H9 (cell line): ENCODE measurements at places on chromosomes 5 and 9. TPM values are rescaled to one million over a fixed set of nuclear protein-coding genes. Genes with fewer than 3 reads are reported as not detected.
A peak's percentile ranks its signal among the peaks of the same experiment; 100 is the strongest.

DNA sequence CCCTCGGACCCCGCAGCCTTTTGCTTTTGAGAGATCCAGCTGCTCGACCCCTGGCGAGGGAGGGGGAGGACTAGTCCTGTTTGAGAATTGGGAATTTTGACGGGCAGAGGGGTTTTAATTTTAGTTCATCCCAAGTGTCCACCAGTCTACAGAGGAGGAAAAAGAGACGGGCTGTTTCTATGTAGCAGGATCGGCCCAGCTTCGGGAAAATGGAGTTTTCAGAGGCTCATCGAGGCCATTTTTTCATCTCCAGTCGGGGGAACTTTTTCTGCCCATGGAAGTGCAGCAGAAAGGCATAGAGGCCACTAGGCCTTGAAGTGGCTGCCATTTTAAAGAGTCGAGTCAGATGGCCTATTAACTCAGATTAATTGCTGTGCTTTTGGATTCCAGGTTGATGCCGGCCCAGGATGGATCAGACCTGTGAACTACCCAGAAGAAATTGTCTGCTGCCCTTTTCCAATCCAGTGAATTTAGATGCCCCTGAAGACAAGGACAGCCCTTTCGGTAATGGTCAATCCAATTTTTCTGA, 1.2 kb downstream of the NSD1 start:
- peaks cover 50% of the 10 kb centered on the region for H3K36me3 ChIP-seq
- H3K4me3 ChIP-seq = peak overlapping the region; percentile 82
- no peaks in the 10 kb centered on the region for H3K27me3 ChIP-seq
- H3K27ac ChIP-seq = no peak overlapping the region

The IL5 gene
- total RNA-seq = not detected in 2 replicates

The HSPB3 gene
- not detected in 2 replicates for total RNA-seq

- peaks cover 27% of the 10 kb centered on the region for H3K36me3 ChIP-seq
- no peaks in the 10 kb centered on the region for H3K27me3 ChIP-seq
- DNase-seq = no peak
- H3K4me3 ChIP-seq = no peak overlapping the region
- no peaks in the 10 kb centered on the region for H3K4me1 ChIP-seq
- no peak overlapping the region for H3K27ac ChIP-seq
These were observed 618.8 kb downstream of the HINT1 start for GRCh38 chr5:130546211-130546610.

GRCh38 chr9:89426384-89426961, 71.4 kb downstream of the SEMA4D start:
- H3K27me3 ChIP-seq = no peaks in the 10 kb centered on the region
- H3K4me1 ChIP-seq = peaks cover 4% of the 10 kb centered on the region; the same call in 1 of the 2 replicates
- H3K27ac ChIP-seq = no peak overlapping the region

- no peak overlapping the region for H3K4me3 ChIP-seq
- no peaks in the 10 kb centered on the region for H3K27me3 ChIP-seq
- H3K36me3 ChIP-seq = no peaks in the 10 kb centered on the region
- H3K4me1 ChIP-seq = no peaks in the 10 kb centered on the region
- H3K27ac ChIP-seq = no peak overlapping the region
These were observed 431.5 kb upstream of the EDIL3 start for GRCh38 chr5:84816160-84816559.

The FUBP3 gene
- total RNA-seq = 78.6 and 83.5 TPM in 2 replicates

The GFI1B gene
- not detected in 2 replicates for total RNA-seq

DNA sequence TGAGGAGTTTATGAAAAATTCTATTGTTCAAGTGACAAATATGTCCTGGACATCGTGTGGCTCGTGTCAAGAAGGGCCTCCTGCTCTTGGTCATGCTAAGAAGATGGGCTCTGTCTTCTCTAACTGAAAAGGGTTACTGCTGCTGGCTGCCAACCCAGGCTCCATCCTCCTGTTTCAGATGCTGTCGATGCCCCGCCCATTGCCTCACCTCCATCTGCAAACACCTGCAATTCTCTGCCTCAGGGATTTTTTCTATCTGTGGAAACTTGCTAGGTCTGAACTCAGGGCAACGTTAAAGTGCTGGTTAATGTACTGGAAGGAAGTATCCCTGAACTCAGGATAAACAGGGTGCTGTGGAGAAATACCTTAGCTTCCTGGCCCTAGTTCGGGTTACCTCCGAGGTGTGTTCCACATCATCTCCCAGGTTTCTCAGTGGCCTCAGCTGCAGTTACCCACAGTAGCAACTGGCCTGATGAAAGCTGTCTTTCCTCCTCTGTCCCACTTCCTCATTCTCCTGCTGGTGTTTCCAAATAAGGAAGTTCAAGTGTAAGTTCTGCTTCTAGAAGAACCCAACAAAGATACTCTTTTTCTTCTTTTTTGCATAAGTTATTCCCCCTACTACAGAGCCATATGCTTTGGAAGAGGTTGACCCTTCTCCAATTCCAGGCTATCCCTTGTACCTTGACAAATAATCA, 151.7 kb upstream of the SMIM23 start:
- H3K4me3 ChIP-seq = no peak overlapping the region
- no peaks in the 10 kb centered on the region for H3K36me3 ChIP-seq
- DNase-seq = no peak
- H3K4me1 ChIP-seq = no peaks in the 10 kb centered on the region
- peaks cover 3% of the 10 kb centered on the region; the same call in 1 of the 2 replicates for H3K27me3 ChIP-seq
- H3K27ac ChIP-seq = no peak overlapping the region

DNA sequence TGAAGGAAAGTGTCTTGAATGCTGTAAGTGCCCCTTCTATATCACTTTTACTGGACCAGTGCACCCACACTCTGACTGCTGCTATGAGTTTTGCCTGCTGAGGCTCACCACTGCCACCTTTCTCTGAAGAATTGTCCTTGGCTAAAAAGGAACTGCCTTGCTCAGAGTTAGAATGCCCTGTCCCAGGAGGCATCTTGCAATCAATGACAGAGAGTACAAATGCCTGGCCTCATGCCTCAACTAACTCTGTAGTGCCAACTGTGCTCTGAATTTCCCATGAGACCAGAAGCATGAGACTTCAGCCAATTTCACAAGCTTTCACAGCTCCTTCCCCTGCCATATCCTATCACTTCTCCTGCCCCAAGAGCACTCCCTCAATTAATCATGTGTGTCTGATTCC, 569.7 kb downstream of the ZNF608 start:
- H3K4me3 ChIP-seq = no peak overlapping the region
- H3K27ac ChIP-seq = no peak overlapping the region
- no peaks in the 10 kb centered on the region for H3K4me1 ChIP-seq
- no peak for DNase-seq

DNA sequence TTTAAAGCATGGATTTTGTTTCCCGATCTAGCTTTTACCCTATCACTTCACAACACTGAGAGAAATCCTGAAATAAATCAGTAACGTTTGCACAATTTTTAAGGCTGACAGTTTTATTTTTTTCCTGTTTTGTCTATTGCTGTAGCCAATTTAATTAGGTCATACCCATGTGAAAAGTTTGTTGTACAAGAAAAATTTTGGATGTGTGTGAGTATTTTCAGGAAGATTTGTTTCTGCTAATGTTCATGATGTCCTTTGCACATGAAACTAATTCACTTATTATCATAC, 237.8 kb downstream of the ARRDC3 start:
- H3K36me3 ChIP-seq = peaks cover 27% of the 10 kb centered on the region
- no peak for DNase-seq
- H3K27ac ChIP-seq = no peak overlapping the region
- H3K27me3 ChIP-seq = no peaks in the 10 kb centered on the region

The ST6GALNAC6 gene
- total RNA-seq = 29.8 and 30.2 TPM in 2 replicates
